NCI-H526 (cell line): ENCODE measurements at places on chromosomes 11 and 22.

GRCh38 chr22:27433585-27434190 lies 367.9 kb downstream of the MN1 start:
- no peak for DNase-seq

DNA sequence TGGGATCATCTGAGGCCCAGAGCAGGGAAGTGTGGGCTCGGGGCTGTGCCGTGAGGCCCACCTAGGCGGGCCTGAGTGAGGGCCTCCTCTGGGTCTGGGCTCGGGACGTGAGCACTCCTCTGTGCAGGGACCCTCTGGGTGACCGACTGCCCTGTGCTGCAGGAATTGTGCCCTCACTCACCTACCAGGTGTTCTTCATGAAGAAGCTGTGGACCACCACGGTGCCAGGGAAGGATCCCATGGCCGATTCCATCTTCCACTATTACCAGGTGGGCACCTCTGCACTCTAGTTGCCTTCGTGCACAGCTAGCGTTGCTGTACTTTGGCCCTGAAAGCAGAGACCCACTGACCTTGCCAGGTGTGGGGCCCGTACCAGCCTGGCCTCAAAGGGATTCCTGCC lies 80.5 kb downstream of the MYO7A start:
- DNase-seq = no peak

DNA sequence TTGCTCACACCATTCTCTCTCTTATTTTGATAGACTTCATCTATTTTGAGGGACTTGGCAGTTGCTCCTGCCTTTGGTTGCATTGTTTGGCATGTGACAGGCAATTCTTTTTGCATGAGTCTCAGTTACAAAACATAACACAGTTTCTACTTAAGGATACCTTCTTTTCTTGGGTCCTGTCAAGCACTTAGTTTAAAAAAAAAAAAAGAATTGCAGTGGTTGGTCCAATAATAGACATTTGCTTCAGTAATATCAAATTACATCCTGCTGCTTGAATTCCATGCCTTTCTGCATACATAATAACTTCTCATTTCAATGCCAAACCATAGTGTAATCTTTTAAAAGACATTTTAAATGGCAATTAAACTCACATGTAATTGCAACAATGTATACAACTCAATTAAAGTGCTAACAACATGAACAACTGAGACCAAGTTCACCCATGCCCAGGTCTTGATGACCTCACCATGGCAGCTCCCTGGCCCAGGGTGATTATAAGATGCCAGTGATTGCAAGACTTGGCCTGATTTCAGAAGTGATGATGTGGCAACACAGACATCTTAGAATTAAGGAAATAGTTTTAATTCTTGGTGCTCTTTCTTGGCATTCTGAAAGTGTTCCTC lies 32.2 kb upstream of the PLET1 start:
- no peak for DNase-seq

GRCh38 chr11:104404231-104405175 lies 240.6 kb upstream of the PDGFD start:
- DNase-seq = no peak

DNA sequence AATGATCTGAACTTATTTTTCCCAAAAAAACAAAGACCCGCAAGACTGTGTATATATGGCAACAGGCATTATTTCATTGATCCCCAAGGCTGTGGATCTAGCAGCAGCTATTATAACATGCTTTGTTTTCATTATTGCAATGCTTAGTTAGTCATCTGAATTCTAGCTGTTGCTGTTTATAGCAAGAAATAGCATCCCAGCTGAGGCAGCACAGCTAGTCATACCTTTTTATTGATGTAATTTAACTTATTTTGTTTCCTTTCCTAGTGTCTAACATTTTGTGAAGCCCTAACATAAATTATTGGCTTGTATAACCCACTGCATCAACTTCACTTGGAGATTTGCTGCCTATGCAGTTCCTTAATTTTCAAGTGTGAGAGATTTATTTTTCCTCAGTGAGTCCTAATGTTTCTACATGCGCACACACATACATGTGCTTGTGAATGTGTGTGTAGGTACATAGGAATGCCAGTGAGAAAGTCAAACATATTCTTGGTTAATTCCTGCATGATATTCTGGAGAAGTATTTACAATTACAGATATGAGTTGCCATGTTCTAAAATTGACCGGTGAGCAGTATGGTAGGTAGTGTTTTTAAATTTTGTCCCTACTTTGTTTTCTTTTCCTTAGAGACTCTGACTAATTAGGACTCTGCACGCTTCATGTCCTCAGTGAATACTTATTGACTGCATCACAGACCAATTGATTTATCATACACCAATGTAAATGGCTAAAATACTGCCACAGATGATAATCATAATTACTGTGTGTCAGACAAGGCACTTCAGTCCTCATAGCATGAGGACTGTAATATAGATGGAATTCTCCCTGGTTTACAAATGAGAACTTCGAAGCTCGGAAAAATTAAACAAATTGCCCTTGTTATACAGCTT lies 119.3 kb downstream of the WNT11 start:
- DNase-seq = no peak

DNA sequence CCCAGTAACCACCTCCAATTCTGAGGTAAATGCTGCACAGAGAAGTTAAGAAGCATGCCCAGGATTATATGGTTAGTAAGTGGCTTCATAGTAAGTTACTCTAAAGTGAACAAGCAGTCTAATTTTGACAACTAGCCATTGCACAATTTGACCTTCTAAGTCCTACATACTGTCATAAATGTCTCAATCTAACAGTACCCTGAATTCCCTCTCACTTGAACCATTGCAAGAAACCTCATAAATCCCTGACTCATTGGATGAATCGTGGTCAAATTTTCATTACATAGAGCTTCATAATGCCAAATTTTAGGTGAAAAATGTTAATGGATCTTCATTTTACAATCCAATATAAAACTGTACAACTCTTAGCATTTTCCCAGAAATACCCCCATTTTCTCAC lies 217.3 kb upstream of the GRIA4 start:
- DNase-seq = no peak
